ENCODE measurements at places on chromosomes 4 and X.
A peak's percentile ranks its signal among the peaks of the same experiment; 100 is the strongest.

- no peak for DNase-seq
Measured at GRCh38 chr4:124804041-124804440, 91.5 kb upstream of the ANKRD50 start.

DNA sequence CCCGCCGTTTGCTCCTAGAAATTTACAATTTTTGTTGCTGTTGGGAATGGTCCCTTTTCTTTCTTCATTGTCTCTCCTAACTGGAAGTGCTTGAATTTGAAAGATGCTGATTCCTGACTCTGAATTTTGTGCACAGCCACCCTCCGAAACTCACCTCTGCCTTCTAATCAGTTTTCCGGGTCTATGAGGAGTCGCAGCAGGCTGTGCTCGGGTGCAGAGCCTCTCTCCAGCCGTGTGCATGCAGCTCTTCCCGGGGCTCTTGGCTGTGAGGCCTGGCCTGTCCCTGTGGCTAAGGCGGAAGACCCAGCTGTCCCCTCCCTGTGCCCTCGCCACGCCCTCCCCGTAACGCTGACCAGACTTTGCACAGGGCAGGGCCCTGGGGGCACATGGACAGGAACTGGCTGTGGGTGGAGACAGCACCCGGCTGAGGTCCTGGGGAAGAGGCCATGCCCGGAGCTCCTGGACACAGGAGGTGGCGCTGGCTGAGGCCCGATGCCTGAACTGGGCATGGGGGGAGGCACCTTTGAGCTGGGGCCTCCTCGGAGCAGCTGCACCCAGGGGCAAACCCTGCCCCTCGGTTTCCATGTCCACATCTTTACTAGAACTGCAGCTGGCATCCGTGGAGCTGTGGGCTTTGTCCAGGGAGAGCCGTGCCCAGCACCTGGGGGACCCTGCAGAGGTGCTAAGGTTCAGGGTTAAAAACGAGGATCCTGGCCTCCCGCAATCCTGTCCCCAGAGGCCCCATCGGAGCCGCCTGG is 32.6 kb upstream of the SPON2 start:
- no peak for DNase-seq

- no peak for DNase-seq
Measured at GRCh38 chr4:123216946-123217345, 179.6 kb upstream of the SPRY1 start.

DNA sequence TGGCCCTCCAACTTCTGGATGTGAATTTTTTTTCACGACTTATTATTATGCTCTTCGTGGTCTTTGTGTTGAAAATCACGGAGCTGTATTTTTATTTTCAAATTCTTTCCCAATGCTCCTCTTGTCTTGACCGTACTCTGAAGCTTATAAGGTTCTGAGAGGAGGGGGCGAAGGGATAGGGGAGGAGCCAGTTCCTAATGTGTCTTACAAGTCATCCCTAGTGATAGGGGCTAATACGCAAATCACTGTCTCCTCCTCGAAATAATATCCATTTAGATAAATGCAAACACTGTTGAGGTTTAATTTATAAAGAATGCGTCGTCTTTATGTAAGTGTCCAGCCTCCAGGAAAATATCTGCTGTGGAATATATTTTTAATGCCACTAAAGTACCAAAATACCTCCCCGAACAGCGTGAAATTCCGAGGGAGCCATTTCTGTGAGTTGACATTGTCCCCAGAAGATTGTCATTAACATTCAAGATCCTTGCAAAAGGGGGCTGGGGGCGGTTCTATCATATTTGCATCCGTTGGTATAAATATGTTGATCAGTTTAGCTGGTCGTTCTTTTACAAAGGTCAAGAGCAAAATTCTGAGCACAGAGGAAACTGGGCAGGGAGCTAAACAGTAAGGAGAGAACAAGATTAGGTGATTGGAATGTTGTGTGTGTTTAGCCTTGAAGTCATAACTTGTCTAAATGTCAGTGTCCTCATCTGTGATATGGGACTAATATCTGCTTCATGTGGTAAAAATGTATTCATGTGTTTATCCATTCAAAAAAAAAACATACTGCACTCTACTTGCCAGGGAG is 3.7 kb upstream of the FAT1 start:
- no peak for DNase-seq

GRCh38 chr4:8590546-8590880 is 2.1 kb upstream of the CPZ start:
- no peak for DNase-seq

- DNase-seq: peak; percentile 54
Measured at GRCh38 chrX:103831803-103832544, at the start of gene RAB9B. TSS of gene RAB9B (minus strand) at chrX:103832257. CDS start at chrX:103825784, 6,473 bp downstream.

Data from amygdala (tissue), 56 donors.